ENCODE measurements at places on chromosomes 6 and 20.

DNA sequence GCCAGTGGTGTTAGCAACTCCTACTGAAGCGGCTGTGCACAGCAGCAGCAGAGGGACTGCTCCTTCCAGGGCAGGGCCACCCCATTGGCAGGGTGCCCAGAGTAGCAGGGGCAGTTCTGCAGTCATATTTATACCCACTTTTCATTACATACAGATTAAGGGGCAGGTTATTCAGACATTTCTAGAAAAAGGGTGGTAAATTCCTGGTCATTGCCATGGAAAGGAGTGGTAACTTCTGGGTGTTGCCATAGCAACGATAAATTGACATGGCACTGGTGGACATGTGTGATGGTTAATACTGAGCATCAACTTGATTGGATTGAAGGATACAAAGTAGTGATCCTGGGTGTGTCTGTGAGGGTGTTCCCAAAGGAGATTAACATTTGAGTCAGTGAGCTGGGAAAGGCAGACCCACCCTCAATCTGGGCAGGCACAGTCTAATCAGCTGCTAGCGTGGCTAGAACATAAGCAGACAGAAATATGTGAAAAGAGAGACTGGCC lies 45.0 kb downstream of the IYD start:
- DNase-seq: no peak

- no peak for DNase-seq
Measured at GRCh38 chr6:136228814-136229213, 21.3 kb downstream of the MTFR2 start.

DNA sequence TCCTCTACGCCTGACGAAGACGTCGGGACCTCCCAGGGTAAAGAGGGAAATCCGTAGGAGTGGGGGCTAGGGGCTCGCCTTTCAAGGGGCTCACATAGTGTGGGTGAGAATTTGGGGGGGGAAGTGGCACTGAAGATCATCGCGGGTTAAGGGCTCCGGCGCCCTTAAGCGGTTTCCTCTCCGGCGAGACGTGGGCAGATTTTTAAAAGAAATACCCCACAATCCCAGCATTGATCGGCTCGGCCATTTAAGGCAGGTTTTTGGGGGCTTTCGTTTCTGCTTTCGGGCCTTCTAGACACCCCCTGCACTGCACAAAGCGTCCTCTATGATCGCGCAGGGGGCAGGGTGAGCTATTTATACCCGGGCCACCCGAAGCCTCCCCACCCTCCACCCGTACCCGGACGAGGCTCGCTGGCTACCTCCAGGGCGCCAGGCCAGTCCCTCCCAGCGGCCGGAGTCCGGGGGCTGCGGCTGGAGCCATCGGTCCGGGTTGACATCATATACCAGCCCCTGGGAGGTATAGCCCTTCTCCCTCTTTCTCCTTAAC lies 1.2 kb downstream of the NKX2-2 start:
- DNase-seq: no peak

- DNase-seq: no peak
Measured at GRCh38 chr6:2823104-2823850, 18.4 kb downstream of the SERPINB1 start.

GRCh38 chr6:293193-294174 lies 1.2 kb downstream of the DUSP22 start:
- DNase-seq: no peak

GRCh38 chr6:19317431-19317986 lies 519.7 kb upstream of the ID4 start:
- no peak for DNase-seq

DNA sequence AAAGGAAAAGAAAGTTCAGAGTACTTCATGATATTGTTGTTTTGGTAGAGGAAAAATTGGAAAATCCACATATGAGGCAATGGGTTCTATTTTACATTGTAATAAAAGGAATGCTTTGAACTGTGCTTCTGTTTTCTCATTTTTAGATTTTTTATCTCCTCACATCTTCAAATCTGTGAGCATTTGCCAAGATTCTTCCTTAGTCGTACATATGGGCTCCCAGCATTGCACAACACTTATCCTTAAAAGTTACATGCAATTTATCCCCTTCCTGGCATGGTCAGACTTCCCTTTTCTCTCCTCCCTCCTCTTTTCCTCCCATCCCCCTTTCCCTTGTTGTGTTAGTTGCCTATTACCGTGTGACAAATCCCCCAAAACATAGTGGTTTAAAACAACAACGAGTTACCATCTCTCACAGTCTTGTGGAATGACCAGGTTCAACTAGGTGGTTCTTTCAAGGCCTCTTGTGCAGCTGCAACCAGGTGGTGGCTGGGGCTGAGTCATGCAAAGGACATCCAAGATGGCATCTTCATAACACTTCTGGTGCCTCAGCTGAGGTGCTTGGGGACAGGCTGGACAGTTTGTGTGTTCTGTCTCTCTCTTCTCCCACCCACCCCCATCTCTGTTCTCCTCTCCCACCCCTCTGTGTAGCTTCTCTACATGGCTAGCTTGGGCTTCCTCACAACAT lies 68.7 kb downstream of the TXNDC5 start:
- no peak for DNase-seq

DNA sequence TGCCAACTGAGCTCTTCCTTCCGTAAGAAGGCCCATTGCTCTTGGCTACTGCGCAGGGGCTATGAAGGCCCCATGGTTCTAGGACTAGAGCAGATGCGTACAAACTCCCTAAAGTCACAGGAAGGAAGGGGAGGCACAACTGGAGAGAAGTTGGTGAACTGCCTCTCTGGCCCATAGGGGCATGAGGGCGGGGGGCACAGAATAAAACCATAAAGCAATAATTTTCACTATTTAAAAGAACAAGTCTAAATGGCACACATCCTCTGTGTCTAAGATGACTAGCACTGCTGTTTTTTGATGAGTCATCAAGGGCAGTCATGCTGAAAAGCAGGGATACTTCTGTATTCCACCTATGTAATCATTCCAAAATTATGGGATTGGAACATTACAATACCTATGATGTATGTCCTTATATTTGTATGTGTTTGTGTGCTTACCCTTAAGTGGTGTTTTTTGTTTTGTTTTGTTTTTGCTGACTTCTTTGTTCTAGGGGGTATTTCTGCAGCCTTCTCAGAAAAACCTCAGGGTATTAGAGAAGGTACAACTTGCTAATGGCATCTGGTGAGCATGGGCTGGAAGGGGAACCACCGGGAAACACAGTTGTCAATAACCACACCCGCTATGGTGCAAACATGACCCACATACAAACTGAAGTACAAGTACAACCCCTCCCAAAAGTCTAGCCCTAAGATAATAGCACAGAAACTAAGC lies 36.9 kb downstream of the B4GALT5 start:
- DNase-seq: peak; percentile 42

GRCh38 chr6:32956176-32956575 lies 3.3 kb upstream of the HLA-DMA start:
- no peak for DNase-seq

Data from HFFc6 (cell line).